ENCODE measurements at places on chromosomes 16 and 17. TPM values are rescaled to one million over a fixed set of nuclear protein-coding genes. Genes with fewer than 3 reads are reported as not detected.

Gene B4GALNT2
- 138 TPM for total RNA-seq

Gene LHX1
- not detected for total RNA-seq

Gene GAST
- not detected for total RNA-seq

Gene NOTUM
- total RNA-seq, result 0.13 TPM

- no peak for DNase-seq
Observed at GRCh38 chr17:51147650-51148049, 5.7 kb upstream of the NME1 start.

DNA sequence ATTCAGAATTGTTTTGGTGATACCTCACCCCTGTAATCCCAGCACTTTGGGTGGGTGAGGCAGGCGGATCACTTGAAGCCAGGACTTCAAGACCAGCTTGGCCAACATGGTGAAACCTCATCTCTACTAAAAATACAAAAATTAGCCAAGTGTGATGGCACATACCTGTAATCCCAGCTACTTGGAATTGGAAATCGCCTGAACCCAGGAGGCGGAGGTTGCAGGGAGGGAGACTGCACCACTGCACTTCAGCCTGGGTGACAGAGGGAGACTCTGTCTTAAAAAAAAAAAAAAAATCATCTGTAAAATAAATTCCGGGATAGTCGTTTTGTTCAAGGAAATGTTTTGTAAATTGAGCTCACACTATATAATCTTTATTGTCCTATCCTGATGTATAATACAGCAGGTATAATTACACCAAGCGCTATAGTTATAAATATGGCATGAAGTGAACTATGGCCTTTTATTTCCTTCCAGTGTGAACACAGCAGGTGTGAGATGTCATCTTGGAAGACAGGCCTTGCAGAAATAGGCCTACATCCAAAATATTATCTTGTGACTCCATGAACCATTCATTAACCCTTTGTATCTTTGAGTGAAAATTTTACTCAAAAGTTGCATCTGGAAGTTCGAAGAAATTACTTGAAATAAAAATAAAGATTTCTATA is 25.4 kb downstream of the PLA2G10 start:
- DNase-seq, result peak; percentile 51

DNA sequence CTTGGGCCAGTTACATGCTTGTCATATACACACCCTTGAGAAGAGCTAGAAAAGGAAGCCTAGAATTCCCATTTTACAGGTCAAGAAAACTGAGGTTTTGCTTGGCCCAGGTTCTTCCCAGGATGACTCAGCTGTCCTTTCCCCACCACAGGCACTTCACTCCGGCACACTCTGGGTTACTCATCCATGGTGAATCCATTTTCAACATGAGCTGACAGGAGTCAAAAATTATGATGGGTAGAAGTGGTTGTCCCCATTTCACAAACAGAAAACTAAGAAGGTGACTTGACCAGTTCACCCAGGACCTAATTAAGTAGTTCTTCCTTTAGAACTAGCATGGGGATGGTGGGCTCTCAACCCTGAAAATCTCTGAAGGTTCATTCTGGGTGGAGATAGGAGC is 67.2 kb downstream of the USP22 start:
- DNase-seq, result no peak

DNA sequence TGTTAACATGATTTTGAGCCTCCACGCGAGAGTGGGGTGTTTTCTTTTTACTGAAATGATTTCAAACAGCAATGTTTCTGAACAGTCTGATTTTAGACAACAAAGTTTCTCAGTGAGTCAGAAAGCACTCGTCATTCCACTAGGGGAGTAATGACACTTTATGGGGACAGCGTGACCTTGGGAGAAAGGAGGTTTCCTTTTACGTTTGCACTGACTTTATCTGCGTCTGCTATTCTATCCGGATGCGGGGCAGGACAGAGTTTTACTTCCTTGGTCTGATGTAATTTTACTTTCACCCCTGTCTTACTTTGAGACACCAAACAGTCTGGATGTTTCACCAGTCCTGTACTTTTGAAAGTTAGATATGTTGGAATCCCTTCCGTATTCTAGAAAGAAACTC is 20.7 kb downstream of the SLC47A1 start:
- no peak for DNase-seq

- no peak for DNase-seq
Observed at GRCh38 chr16:85523602-85524364, 89.3 kb upstream of the GSE1 start.

DNA sequence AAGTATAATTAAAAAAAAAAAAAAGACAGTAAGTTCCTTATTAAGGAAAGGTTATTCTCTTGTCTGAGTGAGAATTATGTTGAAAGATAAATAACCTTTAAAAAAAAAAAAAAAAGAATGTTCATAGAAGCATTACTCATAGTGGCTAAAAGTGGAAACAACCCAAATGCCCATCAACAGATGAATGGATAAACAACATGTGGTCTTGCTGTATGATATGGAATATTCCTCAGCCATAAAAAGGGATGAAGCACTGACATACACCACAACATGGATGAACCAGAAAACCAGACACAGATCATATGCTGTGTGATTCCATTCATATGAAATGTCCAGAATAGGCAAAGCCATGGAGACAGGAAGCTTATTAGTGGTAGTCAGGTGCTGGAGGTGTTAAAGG is 9.2 kb upstream of the CCNF start:
- no peak for DNase-seq

- no peak for DNase-seq
Observed at GRCh38 chr17:57228911-57229310, 27.4 kb upstream of the MSI2 start.

- DNase-seq, result no peak
Observed at GRCh38 chr17:8375738-8376259, 705 bp downstream of the KRABD2 start.

DNA sequence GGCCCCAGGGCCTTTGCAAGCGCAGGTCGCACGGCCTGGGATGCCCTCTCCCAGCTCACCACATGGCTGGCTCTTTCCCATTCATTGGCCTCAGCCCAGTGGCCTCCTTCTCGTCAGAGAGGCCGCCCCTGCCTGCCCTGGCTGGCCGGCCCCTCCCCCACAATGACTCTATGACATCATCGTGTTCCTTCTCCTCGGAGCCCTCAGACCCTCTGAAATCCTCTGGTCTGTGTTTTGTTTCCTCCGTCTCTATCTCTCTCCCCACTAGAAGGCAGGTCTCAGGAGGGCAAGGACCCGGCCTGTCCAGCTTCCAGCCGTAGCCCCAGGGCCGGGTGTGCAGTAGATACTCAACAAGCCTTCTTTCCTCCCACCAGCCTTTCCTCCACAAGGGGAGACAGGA is 164.8 kb upstream of the FOXF1 start:
- no peak for DNase-seq
